ENCODE measurements at places on chromosomes 3 and 15.

DNA sequence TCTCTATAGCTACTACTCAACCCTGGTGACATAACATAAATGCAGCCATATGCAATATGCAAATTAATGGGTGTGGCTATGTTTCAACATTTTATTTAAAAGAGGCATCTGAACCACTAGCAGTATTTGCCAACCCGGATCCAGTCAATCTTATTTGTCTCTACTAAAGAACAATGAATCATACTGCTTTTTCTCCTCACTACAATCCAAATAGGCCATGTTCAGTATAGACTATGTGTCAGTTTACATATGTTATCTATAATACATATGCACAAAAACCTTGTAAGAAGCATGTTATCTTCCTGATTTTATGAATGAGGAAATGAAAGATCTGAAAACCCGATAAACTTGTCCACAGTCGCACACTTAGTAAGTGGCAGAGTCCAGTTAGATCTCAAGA lies 125.7 kb downstream of the STAG1 start:
- DNase-seq: no peak

DNA sequence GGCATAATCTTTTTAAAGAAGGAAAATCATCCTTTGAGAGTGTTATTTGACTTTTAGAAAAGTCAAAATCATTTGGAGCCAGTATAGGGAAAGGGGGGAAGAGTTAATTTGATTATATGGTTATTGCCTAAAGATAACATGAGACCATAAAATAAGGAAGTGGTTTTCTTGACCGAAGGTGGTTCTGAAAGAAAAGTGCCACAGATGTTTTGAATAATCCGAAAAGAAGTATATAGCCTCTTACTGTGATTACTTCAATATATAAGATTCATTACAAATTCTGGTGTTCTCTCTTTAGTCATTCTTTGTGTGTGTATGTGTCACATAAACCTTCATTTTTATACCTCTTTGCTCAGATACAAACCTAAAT lies 1.1 kb downstream of the DNAJB11 start:
- no peak for DNase-seq

GRCh38 chr3:4935347-4935746 lies 43.9 kb upstream of the BHLHE40 start:
- peak; percentile 27 for DNase-seq

GRCh38 chr3:30399394-30400181 lies 206.8 kb upstream of the TGFBR2 start:
- no peak for DNase-seq

GRCh38 chr15:68421798-68422402 lies 10.1 kb downstream of the ITGA11 start:
- no peak for DNase-seq

DNA sequence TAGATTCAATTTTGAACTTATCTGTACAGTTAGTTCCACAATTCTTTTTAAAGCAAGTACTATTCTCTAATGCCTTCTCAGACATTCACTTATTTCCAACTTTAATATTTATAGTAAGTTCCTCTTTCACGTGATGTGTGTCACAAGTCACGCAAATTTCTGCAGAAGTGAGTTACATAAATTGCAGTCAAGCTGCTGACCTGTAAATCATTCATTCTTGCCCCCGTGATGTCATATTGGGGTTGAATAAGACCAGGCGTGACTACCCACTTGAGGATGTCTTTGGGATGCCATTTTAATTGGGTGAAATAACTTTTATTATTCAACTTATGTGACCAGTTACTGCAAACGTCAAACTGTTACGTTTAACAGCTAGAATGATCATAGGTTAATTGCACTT lies 15.1 kb downstream of the PPARG start:
- no peak for DNase-seq

DNA sequence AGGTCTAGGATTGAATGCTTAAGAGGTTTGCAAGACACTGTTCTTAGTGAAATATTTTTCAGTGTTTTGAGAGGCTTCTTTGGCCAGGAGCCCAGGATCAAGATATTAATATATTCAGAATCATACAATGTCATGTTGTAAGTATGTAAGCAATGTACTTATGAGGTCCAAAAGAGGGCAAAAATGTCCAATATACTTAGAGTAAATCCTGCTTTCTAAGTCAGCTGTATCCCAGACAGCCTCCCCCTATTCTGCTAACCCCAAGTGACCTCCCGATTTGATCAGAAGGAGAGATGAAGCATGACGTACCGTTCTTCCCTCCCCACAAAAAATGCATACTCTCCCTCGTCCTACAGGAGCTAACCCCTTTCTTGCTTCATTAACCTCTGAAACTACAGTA lies 70.9 kb downstream of the CHAC1 start:
- DNase-seq: no peak

GRCh38 chr3:158683230-158683962 lies 10.9 kb upstream of the LXN start:
- DNase-seq: no peak

DNA sequence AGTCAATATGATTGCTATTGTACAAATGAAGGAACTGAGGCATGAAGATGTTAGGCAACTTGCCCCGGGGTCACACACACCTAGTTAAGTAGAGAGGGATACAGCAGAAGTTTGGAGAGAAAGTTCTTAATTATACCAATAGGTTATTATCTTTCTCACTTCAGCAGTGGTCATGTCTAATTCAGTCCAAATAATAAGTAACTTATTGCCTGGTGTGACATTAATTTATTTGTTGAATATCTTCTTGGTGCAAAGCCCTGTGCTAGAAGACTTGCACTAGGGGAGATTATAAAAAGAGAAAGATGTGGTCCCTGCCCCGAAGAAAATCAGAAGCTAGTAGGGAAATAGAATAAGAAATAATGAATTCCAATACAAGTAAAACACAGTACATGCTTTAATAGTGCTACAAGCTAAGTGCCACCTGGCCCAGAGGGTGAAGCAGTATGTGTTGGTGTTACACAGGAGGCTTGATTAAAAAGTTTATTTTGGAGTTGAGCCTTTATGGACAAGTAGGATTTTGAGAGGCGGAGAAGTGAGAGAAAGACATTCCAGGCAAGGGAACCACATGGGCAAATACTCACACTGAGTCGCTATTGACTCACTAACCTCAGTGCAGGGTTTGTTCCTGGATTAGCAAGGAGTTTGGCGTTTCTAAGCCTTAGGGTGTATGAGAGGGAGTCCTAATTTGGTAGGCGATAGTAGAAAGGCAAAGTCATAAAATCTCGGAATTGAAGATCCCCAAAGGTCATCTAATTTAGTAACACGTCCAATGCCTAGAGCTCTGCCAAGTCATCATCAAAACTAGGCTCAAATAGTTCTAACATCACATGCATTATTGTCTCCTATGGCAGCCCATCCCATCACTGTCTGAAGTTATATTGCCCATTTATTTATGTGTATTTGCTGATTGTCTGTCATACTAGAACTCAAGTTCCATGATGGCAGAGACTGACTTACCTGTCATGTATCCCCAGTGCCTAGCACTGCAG lies 19.2 kb upstream of the GSK3B start:
- no peak for DNase-seq

GRCh38 chr3:147701195-147701594 lies 292.0 kb downstream of the ZIC1 start:
- DNase-seq: no peak

DNA sequence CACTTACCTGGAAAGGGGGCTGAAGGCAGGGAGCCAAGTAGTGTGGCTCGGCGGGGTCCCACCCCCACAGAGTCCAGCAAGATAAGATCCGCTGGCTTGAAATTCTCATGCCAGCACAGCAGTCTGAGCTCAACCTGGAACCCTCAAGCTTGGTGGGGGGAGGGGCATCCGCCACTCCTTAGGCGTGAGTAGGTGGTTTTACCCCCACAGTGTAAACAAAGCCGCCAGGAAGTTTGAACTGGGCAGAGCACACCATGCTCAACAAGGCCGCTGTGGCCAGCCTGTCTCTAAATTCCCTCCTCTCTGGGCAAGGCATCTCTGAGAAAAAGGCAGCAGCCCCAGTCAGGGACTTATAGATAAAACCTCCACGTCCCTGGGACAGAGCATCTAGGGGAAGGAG lies 156.3 kb downstream of the KBTBD8 start:
- no peak for DNase-seq

GRCh38 chr3:27171113-27171512 lies 198.1 kb downstream of the NEK10 start:
- DNase-seq: no peak

DNA sequence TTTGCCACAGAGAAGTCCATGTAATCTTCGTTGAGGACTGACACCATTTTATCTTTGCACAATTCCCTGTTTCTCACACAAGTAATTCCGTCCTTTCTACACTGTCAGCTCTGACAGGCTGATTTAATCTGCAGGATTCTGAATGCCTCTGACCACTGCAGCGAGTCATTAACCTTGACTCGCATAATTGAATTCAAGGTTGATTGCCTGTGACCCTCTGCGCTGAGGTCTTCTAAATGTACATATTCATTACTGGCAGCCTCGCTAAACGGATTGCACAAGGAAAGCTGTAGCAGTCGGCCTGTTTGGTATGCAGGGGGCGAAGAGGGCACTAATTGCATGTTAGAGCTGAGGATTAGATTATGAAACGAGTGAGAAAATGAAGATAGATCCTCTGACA lies 147.8 kb downstream of the SHOX2 start:
- DNase-seq: no peak

- no peak for DNase-seq
Observed at GRCh38 chr3:156847752-156848448, 21.7 kb downstream of the LEKR1 start.

- DNase-seq: no peak
Observed at GRCh38 chr3:162317046-162317445, 820.4 kb downstream of the OTOL1 start.

- DNase-seq: no peak
Observed at GRCh38 chr3:125289429-125289981, 77.0 kb upstream of the SLC12A8 start.

DNA sequence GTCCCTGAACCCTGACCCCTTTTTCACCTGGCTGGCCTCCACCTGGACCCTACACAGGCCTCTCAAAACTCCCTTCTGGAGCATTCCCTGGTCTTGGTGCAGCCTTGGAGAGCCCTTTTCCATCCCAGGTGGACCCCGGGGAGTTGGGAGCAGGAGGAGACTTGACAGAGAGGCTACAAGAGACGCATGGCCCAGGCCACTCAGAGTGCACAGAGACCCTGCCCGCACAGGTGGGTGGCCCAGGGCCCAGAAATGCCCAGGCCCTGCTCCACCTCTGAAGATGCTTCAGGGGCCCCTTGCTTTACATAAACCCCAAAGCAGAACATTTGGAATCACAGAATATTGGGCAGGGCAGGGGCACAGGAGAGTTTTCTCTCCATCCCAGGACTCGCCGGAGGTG lies 34.4 kb downstream of the CYP11A1 start:
- no peak for DNase-seq

DNA sequence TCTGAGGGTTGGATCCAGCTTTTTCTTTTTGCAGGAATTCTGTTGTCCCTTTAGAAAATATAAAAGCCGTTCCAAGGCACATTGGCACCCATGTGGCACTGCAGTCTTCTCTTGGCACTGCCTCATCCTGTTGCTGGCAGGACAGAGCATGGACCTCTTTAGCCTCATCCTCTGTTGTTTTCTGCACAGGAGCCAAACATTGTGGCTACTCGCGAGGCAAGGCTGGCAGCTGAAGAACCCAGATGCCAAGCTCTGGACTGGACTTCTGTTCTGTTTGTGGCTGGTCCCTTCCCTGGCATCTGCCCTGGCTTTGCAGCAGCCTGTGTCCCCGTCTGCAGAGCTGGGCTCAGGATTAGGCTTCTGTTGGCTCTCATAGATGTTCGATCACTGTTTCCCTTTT lies 224.7 kb upstream of the TBC1D5 start:
- DNase-seq: no peak

DNA sequence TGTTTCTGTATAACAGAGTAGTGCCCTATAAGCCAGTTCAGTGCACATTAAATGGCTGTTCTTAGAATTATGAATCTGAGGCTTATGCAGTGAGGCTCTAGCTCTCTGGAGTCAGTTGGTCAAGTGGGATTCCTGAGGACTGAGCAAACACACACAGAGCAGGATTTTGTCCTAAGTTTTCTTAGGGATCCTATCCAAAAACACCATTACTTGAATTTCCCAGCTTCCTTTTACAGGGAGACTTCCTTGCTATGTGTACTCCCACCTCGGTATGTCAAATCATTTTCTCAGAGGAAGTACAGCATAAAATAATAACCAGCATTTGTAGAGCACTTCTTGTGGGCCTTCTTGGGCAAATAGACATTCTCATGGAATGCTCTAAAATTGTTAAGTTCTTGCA lies 63.1 kb upstream of the GOLGA6B start:
- no peak for DNase-seq

DNA sequence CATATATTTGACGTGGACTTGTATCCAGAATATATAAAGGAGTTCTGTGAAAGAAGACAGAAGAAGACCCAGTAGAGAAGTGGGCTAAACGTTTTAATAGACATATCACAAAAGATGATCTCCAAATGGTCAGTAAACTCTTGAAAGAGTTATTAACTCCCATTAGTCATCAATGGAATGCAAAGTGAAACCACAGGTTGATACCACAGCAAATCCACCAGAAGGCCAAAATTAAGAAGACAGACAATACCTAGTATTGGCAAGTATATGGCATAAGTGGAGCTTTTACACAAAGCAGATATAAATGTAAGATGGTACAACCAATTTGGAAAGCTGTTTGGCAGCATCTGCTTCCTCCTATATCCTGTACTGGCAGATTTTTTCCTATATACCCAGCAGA lies 6.0 kb downstream of the SPATA16 start:
- no peak for DNase-seq

DNA sequence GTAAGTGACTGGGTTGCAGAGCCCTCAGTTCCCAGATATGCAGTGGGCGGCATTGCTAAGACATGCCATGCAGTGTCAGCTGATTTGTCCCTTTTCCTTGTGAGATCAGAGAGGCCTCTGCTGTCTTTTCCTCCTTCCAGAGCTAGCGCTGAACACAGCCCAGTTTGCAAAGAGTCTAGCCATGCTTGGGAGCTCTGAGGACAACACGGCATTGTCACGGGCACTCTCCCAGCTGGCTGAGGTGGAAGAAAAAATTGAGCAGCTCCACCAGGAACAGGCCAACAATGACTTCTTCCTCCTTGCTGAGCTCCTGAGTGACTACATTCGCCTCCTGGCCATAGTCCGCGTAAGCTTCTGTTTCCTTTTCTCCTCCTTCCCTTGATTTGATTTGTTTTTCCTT lies 20.0 kb upstream of the SNX22 start:
- no peak for DNase-seq

DNA sequence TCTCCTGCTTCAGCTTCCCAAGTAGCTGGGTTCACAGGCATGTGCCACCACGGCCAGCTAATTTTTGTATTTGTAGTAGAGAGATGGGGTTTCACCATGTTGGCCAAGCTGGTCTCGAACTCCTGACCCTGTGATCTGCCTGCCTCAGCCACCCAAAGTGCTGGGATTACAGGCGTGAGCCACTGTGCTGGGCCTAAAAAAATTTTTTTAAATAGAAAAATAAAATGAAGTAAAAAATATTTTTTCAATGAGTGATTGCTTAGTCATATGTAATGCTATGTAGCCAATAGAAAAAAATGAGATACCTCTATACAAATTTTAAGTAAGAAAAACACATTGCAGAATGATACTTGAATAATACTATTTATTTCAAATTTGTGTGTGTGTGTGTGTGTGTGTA lies 27.9 kb upstream of the SLC30A4 start:
- DNase-seq: no peak

GRCh38 chr15:66912001-66912400 lies 153.4 kb upstream of the SMAD3 start:
- DNase-seq: peak; percentile 76

GRCh38 chr3:110625201-110625747 lies 446.3 kb upstream of the NECTIN3 start:
- DNase-seq: no peak
